Eye (tissue), 1 donor: ENCODE measurements at places on chromosomes 12 and 14.

DNA sequence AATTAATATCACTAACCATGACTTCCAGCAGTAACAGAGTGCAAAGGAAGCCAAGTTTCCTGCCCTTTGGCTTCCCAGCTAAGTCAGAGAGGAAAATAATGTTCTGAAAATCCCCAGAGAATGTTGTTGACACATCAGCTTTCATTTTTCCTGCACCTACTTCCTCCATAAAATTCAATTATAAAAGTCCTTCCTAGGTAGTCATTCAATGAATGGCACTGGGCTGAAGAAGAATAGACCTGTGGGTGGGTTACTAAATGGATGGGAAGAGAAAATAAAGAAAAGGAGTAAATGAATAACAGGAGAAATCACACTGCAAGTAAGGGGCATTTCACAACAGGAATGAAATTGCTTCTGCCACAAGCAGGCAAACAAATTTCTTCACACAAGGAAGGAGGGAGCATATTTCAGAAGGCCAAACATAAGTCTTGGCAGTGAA, 73.2 kb upstream of the MDM1 start:
- no peak for DNase-seq

- DNase-seq, result peak; percentile 23
Measured at GRCh38 chr14:72404998-72405397, 472.8 kb downstream of the RGS6 start.

DNA sequence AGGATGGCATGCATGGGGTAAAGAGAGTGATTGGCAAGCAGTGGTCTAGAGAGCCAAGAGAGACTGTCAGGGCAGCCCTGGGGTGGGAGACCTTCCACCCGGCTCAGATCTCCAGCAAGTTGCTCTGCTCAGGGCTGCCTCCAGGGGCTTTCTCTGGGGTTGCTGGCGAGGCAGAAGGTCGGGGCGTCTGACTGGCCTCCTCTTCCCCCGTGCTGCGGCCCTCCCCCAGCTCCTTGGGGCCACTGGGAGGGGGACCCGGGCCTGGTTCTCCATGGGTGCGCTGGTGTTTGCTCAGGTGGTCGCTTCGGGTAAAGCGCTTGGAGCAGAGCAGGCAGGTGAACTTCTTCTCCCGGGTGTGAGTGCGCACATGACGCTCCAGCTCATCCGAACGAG, 6.6 kb upstream of the AAAS start:
- no peak for DNase-seq

- DNase-seq, result no peak
Measured at GRCh38 chr12:97982684-97983083, 520.1 kb downstream of the RMST start.

DNA sequence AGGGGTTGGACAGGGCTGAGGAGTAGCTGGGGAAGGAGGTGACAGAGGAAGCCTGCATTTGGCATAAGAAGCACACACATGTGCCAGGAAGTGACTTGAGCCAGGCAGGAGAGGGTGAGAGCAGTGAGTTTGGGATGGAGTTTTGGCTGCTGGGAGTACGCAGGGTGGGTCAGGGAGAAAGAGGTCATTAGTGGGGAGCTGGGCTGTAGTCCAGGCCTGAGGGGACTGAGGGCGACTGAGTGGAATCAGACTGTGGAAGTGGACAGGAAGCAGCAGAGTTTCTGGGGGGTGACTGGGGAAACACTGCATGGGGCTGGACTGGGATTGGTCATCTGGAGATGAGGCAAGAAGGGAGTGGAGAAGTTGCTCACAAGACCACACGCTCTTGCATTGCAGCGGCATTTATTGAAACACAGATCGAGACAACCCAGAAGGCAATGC, 7.6 kb downstream of the KRT85 start:
- DNase-seq, result no peak

- peak; percentile 39 for DNase-seq
Measured at GRCh38 chr12:14059548-14059947, 78.1 kb upstream of the GRIN2B start.

DNA sequence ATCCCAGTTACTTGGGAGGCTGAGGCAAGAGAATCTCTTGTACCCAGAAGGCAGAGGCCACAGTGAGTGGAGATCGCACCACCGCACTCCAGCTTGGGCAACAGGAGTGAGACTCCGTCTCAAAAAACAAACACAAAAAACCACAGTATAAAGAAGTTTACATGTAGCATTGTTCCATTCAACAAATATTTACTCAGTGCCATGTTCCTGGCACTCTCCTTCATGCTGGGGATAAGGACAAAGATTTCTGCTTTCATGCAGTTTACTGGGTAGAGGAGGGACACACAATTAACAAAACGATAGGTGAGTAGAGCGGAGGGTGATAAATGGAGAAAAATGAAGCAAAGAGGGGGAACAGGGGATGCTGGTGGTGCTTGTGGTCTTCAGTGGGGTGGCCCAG, 68.2 kb upstream of the OVCH1 start:
- DNase-seq, result no peak

- DNase-seq, result no peak
Measured at GRCh38 chr14:58961045-58961731, 227.3 kb upstream of the DAAM1 start.

- DNase-seq, result peak; percentile 24
Measured at GRCh38 chr12:44674875-44675274, 201.2 kb downstream of the NELL2 start.

DNA sequence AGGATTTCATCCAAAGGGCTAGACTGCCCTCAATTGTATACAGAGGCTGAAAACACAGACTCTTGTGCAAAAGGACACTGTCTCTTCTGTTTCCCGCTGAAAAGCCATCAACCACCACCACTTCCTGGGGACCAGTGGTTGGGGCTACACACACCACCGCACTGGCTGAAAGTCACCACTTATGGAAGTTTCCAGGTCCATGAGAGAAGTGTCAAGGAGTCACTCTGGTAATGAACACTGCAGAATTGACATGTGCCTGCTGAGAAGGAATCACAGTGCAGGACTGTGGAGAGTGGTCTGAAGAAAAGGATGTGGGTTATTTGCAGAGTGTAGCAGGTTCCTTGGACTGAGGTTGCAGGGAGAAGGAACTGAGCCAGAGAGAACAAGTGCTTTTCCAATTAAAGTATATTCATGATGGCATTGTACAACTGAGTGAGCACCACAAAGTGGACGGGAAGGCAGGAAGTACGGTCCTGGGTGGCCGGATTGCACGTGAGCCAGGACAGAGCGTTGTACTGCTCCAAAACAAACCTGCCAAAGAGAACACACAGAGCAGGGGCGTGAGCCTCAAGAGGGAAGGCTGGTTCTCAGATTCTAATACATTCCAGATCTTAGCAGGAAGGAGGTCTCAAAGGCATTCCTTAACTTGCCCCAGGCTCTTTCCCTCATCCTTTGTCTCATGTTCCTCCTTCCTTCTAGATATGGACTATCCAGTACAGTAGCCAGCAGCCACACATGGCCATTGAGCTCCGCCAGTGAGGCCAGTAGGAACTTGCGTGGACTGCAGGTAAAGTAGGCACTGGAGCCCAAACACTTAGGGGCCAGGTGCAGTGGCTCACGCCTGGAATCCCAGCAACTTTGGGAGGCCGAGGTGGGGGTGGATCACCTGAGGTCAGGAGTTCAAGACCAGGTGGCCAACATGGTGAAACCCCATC, 316.4 kb downstream of the MED13L start:
- no peak for DNase-seq

DNA sequence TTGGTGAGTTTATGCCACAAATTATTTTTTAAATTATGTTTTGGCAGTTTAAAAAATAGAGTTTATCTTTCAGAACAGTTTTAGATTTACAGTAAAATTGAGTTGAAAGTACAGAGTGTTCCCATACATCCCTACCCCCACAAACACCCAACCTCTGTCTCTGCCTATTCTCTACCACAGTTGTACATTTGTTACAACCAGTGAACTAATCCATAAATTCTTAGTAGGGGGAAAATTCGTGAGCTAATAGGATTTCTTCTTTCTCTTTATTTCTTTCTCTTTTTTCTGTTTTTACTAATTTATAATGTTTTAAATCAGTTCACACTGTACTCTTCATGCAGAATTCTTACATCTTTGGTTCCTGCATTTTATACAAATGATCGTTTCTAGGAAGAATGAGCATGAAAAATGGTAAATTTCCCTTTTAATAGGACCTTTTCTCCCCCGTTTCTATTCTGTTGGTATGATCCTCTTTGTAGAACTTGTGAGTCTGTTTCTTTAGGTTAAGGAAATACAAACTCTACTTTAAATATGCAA, 56.7 kb downstream of the MIPOL1 start:
- no peak for DNase-seq

GRCh38 chr12:129615001-129615400, 288.8 kb downstream of the TMEM132D start:
- no peak for DNase-seq

DNA sequence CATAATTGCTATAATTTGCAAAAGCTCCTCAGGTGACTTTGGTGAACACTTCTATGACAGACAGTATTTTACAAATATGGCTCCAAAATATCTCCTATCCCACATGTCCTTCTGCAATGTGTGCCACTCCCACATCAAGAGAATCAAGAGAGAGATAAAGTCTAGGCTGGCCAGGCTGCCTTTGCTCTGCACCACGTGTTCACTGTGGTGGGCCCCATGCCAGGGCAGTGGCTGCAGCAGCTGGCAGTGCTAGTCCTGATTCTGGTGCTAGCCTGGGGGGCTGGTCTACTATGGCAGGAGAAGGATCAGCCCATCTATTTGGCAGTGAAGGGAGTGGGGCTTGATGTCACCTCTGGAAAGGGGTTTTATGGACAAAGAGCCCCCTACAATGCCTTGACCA, 86.3 kb downstream of the DRAM1 start:
- no peak for DNase-seq

DNA sequence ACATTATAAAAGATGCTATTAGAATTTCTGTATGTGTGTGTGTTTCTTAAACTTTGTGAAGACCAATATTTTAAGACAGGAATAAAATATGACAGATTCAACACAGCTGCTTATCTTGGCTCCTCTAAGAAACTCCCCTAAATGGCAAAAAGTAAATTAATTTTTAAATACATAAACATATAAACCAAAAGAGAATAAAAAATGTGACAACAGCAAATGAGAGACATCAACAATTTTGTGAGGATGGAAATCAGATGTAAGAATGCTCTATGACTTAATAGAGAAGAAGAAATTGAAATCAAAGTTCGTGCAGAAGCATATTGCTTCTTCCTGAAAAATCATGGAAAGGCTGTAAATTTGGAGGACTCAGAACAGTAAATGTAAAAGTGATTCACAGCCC, 1083.8 kb downstream of the FLRT2 start:
- DNase-seq, result no peak

DNA sequence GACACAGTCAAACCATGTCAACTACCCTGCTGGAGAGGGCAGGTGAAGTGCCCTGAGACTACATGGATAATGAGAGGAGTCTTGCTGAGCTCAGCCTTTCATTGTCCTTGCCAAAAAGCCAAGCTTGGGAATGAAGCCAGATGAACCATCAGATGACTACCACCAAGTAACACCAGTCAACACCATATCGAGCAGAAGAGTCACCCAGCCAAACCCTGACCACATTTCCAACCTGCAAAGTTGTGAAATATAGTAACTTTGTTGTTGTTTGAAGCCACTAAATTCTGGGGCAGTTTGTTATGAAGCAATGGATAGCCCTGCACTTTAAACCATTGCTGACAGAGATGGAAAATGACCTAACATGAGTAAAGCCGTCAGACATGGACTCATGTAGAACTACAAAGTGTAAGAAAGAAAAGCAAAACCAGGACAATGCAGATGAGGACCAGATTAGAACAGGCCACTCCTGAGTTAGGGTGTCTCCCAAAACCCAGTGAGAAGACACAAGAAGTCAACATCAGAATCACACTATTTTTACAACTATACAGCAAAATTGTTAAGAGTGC, 12.5 kb upstream of the CRADD start:
- no peak for DNase-seq

DNA sequence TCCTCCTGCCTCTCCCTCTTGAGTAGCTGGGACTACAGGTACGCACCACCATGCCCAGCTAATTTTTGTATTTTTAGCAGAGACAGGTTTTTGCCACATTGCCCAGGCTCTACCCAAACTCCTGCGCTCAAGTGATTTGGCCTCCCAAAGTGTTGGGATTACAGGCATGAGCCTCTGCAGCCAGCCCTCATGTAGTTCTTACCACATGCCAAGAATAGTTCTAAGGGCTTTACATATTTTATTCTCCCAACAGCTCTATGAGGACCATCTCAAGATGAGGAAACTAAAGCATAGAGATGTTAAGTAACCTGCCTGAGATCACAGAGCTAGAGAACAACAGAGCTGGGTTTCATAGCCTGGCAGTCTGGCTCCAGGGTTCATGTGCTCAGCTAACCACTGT, 37.9 kb upstream of the ALDH2 start:
- DNase-seq, result no peak

DNA sequence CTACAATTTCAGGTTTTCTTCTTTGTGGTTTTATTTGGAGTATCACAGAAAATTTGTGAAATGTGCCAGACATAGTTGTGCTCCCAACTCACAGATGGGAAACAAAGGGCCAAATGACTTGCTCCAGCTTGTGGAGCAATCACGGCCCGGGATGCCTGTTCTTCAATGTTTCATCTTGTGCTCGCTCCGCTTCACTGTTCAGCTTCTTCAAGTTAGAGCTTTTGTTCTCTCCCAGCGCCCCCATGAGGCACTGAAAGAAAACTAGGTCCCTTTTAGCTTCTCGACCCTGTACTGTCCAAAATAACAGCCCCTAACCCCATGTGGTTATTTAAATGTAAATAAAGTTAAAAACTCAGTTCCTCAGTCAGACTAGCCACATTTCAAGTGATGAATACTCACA, 187.9 kb upstream of the STXBP6 start:
- peak; percentile 20 for DNase-seq

DNA sequence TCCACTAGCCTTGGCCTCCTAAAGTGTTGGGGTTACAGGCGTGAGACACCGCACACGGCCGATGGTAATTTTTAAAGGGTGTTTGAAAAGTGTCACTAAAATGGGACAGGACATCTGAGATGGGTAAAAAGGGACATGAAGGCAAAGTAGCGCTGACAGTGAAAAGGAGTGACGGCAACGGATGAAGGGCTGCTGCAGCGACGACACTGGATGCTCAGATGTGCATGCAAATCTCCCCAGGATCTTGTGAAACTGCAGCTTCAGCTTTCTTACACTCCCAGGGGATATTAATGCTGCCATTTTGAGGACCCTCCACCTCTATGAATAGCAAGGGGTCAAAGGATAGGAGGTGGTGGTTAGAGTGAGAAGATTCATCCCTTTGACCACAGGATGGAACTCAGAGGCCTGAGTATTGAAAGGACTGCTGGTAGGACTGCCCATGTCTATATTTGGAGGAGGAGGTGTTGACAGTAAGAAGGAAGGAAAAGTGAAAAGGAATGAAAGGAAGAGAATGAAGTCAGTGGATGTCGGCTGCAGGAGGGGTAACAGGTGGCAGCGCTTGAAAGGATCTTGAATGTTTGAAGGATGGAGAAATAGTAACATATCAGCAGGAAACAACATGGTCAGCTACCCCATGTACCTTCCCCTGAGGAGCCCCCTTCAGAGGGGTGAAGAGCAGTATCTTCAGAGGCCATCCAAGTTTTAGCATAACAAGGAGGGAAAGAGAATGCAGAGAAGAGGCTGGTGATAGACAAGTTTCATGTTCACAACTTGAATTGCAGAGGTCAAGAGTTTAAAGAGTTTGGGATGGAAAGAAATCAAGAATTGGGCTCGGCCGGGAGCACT, 37.1 kb downstream of the CLIP1 start:
- no peak for DNase-seq
